ENCODE measurements at places on chromosomes 12 and 14.

DNA sequence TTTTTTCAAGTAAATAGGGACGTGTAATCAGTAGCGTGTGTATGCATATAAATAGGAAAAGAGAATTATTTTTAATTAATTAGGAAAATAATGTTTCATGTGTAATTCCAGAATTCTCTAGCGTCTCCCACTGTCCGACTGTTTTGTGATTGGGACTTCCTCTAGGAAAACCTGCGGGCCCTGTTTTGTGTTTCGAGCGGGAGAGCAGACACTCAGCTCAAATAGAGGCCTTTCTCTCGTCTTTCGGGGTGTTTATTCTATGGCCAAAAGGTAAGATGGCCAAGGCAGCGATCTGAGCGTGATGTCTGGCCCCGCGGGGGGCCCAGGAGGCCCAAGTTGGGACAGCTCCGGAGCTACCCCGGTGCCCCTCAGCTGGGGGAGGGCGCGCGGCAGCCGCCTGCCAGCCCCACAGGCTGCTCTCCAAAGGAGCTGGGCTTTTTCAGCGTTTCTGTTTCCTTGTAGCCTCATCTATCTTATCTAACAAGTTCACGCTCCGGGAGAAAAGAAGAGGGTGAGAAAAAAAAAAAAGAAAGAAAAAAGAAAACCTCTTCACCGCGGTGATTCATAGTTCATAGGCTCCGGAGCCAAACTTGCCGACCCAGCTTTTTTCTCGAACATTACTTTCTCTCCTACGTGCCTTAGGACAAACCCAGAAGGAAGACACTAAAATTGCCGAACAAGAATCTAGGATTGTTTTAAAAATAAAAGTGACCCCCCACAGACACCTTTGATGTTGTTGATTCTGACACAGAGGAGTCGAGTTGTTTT, 7.5 kb upstream of the FOXG1 start:
- no peak for DNase-seq

DNA sequence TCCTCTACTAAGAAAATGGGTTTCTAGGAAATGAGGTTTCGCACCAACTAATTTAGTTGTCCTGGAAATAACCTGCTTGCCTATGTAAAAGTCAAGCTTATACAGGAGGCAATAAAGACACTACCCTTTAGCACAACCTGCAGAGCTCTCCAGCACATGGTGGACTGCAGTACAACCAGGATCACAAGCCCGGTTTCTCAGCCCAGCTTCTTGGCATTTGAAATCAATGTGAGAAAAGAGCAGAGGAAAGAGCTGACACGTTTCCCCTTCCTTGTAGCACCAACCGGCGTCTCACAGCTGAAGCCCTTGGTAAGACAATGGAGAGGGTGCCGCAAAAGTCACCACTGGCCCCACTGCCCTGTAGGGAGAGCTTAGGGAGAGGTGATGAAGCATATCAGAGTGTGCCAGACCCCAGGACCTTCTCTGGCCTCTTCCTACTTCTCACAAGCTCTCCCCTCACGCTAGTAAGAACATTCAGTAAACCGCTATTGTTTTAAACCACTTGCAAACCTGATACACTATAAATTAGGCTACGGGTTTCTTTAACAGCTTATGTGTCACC, 8.6 kb downstream of the SPTLC2 start:
- no peak for DNase-seq

- DNase-seq = peak; percentile 48
Observed at GRCh38 chr12:121499929-121500793, 80.7 kb downstream of the KDM2B start.

DNA sequence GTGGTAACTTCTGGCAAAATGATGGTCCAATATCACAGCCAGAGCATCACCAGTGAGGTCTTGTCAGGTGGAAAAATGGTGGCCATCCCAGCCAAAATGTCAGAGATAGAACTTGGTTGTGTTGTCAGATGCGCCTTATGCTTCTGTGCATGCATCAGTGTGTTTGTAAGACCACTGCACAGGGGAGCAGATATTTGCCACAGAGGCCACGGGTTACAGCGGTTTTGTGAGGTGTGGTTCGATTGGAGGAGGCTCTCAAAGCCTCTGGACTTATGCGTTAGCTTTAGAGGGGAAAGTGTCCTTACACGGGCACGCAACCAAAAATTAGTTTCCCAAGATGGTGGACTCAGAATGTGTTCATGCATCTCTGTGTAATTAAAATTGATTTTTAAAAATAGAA, 243.8 kb downstream of the ADGRD1 start:
- no peak for DNase-seq

DNA sequence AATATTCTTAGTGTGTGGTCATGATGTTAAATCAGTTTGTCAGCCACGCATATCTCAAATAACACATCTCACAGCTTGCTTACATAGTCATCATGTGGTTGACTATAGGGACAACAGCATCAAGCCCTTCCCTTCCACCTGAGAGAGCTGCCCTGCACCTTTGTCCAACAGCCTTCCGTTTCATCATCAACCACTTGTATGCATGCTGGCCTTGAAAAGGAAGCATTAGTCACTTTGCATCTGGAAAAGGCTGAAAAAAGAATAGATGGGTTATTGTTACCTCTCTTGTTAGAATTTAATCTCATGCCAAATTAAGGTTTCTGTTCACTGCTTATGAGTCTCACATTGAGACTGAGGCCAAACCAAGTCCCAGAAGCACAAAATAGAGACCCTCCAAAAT, 1586.5 kb upstream of the SEL1L start:
- no peak for DNase-seq

DNA sequence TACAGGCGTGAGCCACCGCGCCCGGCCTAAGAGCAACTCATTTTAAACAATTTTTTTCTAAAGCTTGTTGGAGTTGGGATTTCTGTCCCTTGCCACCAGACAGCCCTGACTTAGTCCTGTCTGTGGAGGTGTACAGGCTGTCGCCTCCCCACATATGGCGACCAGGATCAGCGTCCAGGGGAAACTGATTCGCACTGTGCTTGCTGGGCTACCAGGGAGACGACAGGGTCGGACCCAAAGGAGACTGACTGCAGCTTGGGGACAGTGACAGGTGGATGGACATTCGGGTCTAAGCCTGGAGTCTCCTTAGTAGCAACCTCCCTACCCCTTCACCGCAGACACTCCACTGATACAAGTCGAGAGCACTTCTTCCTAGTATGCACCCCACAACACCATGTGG, 40.3 kb downstream of the TRAFD1 start:
- no peak for DNase-seq

DNA sequence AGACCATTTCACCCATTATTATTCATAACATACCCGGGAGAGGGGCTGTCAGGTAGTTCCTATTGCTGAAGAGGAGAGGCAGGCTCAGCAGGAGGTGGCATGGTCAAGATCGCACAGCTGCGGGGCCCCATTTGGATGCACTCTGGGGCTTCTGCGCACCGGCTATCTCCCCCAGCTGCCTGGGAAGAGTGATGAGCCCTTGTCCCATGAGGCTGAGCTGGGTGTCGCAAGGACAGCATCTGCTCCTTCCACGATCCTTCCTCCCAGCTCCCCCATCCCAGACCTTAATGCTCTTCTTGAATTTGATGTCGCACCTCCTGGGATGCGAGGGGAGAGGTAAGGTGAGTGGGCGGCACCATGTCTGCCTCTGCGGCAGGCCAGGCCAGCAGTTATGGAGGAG, 62.6 kb downstream of the SLC24A4 start:
- no peak for DNase-seq

DNA sequence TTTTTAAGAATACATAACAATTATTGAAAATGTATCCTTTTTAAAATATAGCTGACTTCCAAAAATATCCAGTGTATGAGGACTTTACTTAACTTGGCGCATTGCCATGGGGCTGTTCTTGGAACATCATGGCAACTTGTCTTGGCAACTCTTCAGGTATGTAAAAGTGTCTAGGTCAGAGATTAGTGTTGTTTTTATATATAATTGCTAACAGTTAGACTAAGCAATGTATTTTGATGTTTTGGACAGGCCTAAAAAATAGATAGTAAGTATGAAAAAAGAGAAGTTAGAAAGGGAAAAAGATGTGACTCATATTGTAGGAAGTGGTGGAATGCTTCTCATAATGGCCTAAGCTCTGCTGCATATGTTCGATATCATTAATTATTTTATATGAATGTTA, 70.9 kb downstream of the MON2 start:
- no peak for DNase-seq
